ELF-1 (cell line): ENCODE measurements at places on chromosomes 12 and 14.
A peak's percentile ranks its signal among the peaks of the same experiment; 100 is the strongest.

DNA sequence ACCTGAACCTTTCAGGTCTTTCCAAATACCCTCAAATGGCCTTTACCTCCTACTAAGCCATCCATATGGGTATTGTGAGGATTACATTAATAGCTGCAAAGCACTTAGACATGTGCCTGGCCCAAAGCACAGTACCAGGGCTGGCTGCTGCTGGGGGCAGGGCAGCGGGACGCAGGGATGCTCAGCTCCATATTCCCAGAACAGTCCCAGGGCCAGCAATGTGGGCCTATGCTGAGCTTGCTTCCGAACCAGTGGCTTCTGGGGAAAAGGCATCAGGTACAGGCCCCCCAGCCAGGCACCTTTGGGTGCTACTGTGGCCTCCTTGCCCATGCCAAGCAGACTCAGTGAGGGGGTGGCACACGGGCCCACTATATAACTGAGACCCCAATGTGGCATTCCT is 10.4 kb downstream of the ACTN1 start:
- no peak for DNase-seq

DNA sequence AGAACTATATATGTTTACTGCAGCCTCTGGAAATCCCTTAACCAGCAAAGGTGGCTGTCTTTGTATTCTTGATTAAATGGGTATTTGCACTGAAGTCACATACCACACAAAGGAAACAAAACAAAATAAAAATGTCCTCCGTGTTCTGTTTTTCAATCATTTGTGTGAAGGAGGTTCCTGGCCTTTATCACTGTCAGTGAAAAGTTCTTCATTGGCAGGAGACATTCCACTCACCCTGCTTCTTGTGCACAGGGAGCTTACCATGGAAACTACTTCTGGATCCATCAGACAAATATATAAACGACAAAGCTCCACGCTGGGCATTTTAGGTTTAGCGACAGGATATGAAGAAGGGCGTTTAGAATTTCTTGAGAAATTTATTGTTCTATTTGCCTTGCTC is 5.7 kb upstream of the NKX2-8 start:
- no peak for DNase-seq

DNA sequence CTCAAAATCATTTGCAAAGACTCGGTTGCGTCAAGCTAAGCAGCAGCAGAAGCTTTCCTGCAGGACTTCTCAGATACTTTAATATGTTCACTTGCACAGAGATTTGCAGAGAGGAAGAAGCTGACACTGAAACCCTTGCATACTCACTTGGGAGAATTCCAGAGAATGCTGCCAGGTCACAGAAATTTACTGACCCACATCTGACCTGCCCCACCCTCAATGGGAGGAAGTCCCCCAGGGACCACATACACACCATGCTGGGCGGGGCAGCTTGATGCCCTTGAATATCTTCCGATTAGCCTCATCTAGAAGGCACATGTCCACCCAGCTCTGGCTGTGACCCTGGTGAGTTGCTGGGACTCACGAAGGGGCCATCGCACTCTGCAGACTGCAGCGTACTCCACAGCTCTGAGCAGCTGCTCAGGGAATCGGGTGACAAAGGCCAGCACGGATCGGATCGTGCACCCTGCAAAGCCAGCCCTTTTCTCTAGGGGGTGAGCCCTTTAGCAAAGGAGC is 83.2 kb downstream of the ITPK1 start:
- no peak for DNase-seq

DNA sequence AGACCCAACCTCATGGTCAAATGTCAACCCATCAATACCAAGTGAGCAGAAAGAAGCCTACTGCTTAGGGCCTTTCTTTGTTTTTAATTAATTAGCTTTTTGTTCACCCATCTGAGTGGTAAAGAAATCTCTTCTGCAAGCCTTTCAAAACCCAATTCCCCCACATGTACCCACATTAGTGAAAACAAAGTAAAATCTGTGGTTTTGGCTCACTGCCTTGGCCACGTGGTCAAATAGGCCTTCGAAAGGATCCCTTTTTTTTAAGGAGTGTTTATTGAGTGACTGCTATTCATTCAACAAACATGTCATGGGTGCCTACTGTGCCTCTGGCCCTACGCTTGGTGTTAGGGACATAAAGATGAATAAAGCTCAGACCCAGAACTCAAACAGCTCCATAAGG is 160.1 kb downstream of the NUAK1 start:
- DNase-seq: no peak

GRCh38 chr12:1933342-1934051 is 15.0 kb upstream of the CACNA2D4 start:
- DNase-seq: no peak

DNA sequence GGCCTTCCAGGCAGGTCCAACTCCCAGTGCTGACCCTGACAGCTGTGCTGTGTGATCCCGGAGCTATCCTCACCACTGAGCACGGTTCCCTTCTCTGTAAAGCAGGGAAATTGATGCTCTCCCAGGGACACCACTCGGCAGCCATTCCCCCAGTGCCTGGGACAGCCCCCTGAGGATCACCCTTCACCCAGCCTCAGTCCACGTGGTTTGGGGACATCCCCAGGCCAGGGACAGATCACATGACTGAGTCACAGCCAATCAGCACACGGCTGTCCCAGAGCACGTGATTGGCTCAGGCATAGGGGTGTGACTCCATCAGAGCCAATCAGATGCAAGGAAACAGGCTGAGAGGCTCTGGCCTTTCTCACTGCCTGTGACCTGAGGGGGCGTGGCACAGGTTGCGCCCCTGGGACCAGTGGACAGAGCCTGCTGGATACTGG is 68.8 kb upstream of the SFSWAP start:
- DNase-seq: peak; percentile 47

DNA sequence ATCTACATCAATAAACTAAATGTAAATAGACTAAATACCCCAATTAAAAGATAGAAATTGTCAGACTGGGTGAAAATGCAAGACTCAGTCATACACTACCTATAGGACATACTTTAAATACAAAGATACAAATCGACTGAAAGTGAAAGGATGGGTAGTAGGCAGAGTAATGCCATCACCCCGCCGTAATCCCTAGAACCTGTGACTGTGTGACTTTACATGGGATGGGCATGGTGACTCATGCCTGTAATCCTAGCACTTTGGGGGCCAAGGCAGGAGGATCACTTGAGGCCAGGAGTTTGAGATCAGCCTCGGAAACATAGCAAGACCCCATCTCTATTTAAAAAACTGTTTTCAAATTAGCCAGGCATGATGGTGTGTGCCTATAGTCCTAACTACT is 2.6 kb upstream of the EVL start:
- DNase-seq: no peak

DNA sequence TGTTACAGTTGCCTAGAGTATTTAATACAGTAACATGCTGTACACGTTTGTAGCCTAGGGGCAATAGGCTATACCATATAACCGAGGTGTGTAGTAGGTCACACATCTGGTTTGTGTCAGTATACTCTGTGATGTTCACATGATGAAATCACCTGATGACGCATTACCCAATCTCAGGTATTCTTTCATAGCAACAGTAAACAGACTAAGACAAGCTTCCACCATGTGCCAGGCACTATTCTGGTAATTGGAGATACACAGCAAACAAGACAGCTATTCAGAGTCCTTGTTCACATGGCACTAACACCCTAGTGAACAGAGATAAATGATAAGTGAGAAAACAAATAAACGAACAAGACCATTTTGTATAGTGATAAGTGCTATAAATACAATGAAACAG is 3.8 kb upstream of the PDE3A start:
- no peak for DNase-seq

- DNase-seq: no peak
These were observed 80.9 kb downstream of the TESC start for GRCh38 chr12:117018276-117018675.

- DNase-seq: no peak
These were observed 3.2 kb upstream of the CRIP1 start for GRCh38 chr14:105483300-105484068.

DNA sequence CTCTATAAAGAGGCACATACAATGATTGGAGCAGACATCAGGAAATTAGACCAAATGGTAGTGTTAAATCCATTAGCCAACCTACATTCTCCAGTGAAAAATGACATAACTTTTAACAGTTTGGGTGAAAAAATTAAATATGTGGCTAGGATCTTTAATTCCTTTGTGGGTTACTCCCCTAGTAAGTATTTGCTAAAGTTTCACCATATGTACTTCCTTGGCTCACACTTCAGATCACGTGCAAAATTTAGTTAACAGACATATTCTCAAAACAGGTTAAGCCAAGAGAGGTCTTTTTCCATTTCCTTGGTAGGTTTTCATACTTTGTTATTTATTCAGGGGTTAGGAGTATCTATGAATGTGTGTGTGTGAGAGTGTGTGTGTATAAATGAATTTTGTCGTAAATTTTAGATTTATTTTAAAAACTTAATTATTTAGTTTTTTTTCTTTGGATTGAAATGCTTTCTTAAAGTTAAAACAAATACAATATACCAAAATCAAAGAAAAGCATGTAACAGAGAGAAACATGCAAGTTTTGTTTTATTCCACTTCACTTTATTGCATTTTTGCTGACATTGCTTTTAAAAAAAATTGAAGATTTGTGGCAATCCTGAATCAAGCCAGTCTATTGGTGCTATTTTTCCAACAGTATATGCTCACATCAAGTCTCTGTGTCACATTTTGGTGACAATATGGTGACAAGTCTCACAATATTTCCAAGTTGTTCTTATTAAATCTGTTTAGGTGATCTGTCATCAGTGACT is 258.7 kb downstream of the FLRT2 start:
- no peak for DNase-seq

GRCh38 chr12:108390495-108391203 is 51.5 kb upstream of the CMKLR1 start:
- no peak for DNase-seq

DNA sequence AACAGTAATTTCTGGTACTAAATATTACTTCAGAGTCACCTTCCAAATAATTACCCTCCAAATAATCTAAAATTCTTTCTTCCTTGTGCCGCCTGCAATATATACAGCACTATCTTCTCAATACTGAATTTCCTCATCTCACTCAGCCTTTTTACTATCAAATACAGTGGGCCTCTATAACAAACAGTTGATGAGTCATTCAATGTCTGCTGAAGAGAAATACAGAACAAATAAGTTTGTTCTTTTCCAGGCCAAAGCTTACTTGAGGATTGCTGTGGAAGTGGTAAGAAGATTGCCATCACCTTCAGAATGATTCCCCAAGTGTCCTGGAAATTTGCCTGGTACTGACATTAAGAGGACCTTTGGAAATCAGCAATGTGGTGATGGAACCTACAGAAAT is 218.2 kb upstream of the ARHGAP5 start:
- DNase-seq: no peak

DNA sequence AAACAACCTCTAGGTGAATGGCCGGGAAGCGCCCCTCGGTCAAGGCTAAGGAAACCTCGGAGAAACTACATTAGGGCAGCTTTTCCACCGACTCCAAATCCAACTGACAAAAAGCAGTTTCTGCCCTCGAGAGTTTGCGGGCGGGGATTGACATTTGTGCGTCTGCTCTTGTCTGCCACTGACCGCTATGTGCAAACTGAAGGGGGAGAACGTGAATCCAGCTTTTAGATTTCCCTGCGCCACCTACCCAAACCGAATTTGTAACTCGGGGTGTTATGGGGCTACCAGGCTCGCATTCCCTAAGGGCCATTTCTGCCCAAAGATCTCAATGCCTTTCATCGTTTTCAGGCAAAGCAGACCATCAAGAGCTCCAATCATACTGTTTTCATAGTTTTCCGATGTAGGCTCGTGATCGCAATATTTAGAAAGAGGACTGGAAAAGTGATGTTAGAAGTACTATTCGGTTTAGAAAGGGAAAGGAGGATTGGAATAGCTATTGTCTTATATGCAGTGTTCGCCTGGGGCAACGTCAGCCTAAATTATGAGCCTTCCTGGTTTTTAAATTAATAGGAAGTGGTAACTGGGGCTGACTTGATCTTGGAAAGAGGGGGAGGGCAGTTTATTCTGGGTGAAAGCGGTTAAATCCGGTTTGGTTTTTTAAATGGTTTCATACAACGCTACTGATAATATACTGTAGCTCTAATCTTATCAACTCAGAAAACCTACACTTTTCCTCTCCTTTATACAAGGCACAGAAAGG is 45.4 kb downstream of the BCAT1 start:
- no peak for DNase-seq

DNA sequence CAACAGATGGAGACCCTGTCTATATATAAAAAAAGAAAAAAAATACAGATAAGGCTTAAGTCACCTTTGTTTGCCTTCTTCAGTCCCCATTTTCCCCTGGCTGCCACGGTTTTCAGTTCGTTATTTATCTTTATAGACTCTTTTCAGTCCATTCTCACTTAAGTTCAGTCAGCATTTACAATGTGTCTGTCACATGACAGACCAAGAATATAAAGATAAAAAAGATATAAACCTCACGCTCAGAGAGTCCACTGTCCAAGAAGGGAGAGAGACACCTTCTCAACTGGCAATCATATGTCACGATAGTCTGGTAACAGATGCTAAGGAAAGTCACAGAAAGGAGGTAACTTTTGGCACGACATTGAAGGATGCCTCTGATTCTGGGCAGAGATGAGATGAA is 13.4 kb upstream of the POLR3B start:
- DNase-seq: no peak

GRCh38 chr14:88995437-88996198 is 171.2 kb downstream of the TTC8 start:
- no peak for DNase-seq

DNA sequence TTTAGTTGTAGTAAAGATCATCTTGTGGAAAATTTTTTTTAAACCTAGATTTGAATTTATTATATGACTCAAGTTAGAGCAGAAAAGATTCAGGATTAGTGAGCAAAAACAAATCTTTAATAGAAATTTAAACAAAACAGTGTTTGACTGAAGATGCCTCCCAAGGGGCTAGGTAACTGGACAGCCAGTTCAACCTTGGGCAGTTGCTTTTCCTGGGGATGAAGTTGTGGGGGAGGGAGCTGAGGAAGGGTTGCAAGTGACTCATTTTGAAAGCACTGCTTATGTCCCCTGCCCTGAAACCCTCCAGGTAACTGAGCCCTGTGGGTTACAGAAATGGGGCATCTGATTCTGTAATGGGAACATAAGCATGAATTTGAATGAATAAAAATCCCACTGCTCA is 13.1 kb downstream of the CFAP54 start:
- no peak for DNase-seq

DNA sequence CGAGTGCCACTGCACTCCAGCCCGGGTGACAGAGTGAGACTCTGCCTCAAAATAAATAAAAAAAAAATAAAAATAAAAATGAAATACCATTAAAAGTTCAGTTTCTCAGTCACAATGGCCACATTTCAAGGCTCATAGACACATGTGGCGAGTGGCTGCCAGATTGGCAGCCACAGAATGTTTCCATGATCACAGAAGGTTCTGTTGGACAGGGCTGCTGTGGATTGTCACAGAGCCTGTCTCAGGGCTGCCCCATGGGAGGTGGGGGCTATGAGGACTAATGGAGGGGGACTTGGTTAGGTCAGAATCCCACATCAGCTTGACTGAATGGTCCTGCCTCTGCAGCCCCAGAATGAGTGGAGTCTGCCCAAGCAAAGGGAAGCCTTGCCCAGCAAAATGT is 3.8 kb upstream of the PLA2G1B start:
- no peak for DNase-seq

DNA sequence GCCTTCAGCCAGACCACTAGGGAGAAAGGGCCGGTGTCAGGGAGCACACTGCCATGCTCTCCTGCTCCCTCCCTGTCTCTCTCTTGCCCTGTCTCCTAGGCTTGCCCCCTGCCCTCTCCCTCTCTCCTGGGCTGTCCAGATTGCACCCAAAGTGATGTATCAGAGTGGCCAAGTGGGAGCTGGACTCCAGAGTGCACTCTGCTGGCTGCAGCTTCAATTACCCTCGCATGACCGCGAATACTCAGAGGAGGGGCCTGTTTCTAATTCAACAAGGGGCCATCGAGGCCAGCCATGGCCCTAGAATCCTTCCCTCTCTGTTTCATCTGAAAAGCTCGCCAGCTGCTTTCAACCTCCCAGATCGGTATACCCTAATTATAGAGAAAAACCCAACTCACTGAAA is 206.4 kb upstream of the FKBP4 start:
- DNase-seq: no peak
